CD4-positive, alpha-beta T cell (primary cell): ENCODE measurements at places on chromosomes 3 and 15.

GRCh38 chr3:144053121-144053520 lies 81.5 kb downstream of the DIPK2A start:
- DNase-seq, result no peak
- H3K4me1 ChIP-seq, result no peaks in the 10 kb centered on the region
- no peaks in the 10 kb centered on the region for H3K36me3 ChIP-seq

- DNase-seq, result no peak
- no peaks in the 10 kb centered on the region for H3K36me3 ChIP-seq
- H3K4me3 ChIP-seq, result no peak overlapping the region
These were observed 19.6 kb downstream of the CD86 start for GRCh38 chr3:122074621-122075265.

DNA sequence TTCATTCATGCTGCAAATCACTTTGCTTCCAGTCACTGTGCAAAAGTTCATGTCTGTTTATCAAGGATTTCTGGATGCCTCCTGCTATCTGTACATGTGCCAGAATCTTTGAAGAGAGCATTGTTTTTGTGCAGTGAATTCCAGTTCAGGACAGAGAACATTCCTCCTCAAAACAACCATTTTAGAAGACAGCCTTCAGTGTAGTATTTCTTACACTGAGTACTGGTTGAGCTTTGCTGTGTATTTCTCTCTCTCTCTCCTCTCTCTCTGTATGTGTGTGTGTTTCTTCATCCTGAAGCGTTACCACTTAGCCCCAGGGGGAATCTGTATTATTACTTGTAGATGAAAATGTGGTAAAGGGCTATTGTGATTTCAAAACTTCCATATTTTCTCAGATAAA lies 123.8 kb upstream of the CHL1 start:
- H3K36me3 ChIP-seq, result no peaks in the 10 kb centered on the region
- no peak overlapping the region for H3K4me3 ChIP-seq
- H3K4me1 ChIP-seq, result no peaks in the 10 kb centered on the region
- DNase-seq, result no peak
- H3K27me3 ChIP-seq, result no peaks in the 10 kb centered on the region
- H3K27ac ChIP-seq, result no peak overlapping the region

DNA sequence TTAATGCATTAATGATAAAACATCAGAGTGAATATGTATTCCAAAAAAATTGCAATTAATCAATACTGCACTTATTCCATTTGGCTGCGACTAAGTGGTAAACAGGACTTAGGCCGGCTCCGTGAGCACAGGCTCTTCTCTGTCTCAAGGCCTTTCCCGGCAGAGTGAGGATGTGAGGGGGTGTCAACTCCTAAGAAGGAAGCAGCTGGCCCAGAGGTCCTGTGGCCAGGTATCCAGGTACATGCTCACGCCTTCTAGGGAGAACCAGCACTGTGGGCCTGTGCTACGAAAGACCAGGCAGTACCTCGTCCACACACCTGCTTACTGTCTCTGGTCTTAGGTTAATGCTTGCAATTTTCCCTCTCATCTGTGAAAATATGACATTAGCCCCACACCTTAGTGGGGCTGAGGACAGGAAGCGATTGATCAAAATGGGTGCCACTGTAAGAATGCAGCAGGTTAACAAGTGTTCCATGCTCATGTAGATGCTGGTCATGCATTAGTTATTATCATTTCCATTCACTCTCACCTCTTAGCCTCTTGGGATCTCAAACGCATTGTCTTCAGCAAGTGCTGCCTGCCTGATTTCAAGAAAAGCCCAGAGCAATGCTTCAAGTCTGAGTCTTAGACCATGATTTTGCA lies 175.3 kb downstream of the ABHD5 start:
- no peaks in the 10 kb centered on the region for H3K36me3 ChIP-seq
- DNase-seq, result no peak
- H3K4me3 ChIP-seq, result no peak overlapping the region
- H3K27me3 ChIP-seq, result peaks cover 3% of the 10 kb centered on the region
- H3K4me1 ChIP-seq, result no peaks in the 10 kb centered on the region

DNA sequence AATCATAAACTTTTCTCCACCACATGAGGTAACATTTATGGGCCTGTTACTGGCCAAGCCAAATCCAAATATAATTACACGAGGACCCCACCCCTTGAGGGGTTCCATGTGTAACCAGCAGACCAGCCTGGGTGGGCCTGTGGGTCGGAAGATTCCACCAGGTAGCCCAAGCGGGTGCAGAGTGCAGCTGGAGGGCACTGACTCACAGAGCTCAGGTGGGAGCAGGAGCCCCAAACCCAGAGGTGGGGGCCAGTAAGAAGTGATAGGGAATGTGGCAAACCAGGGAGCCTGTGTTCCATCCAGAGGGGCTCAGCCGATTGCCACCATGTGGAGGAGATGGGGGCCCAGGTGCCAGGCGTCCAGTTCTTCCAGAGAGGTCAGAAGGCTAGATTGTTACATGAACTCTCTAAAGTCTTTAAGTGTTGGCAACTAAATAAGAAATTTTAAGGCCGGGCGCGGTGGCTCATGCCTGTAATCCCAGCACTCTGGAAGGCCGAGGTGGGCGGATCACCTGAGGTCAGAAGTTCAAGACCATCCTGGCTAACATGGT lies 2.6 kb downstream of the GP9 start:
- H3K27me3 ChIP-seq, result no peaks in the 10 kb centered on the region
- no peak overlapping the region for H3K27ac ChIP-seq
- H3K36me3 ChIP-seq, result no peaks in the 10 kb centered on the region
- H3K4me1 ChIP-seq, result peaks cover 8% of the 10 kb centered on the region
- no peak for DNase-seq

- peaks cover 16% of the 10 kb centered on the region for H3K4me1 ChIP-seq
- no peaks in the 10 kb centered on the region for H3K27me3 ChIP-seq
- H3K4me3 ChIP-seq, result no peak overlapping the region
- H3K27ac ChIP-seq, result no peak overlapping the region
- H3K36me3 ChIP-seq, result peaks cover 44% of the 10 kb centered on the region
These were observed 53.8 kb downstream of the CMTM6 start for GRCh38 chr3:32448686-32449474.

- H3K27ac ChIP-seq, result no peak overlapping the region
- H3K4me1 ChIP-seq, result no peaks in the 10 kb centered on the region
- DNase-seq, result no peak
- no peaks in the 10 kb centered on the region for H3K36me3 ChIP-seq
- H3K4me3 ChIP-seq, result no peak overlapping the region
- no peaks in the 10 kb centered on the region for H3K27me3 ChIP-seq
These were observed 809.9 kb downstream of the MCTP2 start for GRCh38 chr15:95041297-95041696.

DNA sequence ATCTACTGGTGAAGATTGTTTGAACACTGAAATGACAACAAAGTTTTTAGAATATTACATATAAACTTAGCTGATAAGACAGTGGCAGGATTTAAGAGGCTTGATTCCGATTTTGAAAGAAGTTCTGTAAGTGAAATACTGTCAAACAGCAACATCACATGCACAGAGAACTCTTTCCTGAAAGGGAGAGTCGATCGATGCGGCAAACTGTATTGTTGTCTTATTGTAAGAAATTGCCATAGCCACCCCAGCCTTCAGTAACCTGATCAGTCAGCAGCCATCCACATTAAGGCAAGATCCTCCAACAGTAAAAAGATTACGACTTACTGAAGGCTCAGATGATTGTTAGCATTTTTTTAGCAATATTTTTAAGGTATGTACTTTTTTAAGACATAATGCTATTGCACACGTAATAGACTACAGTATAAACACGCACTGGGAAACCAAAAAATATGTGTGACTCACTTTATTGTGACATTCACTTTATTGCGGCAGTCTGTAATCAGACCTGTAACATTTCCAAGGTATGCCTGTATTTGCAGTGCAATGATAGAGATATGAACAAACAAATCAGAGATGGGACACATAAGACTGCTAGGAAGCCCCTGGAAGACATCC lies 225.6 kb upstream of the UBE2E1 start:
- no peaks in the 10 kb centered on the region for H3K36me3 ChIP-seq
- H3K4me1 ChIP-seq, result no peaks in the 10 kb centered on the region
- no peak overlapping the region for H3K27ac ChIP-seq
- no peak for DNase-seq
- H3K27me3 ChIP-seq, result no peaks in the 10 kb centered on the region
- no peak overlapping the region for H3K4me3 ChIP-seq

GRCh38 chr3:25350725-25351114 lies 77.3 kb upstream of the RARB start:
- DNase-seq, result no peak
- H3K27me3 ChIP-seq, result no peaks in the 10 kb centered on the region
- H3K36me3 ChIP-seq, result no peaks in the 10 kb centered on the region
- H3K4me3 ChIP-seq, result no peak overlapping the region

GRCh38 chr3:44516230-44516629 lies 38.8 kb upstream of the ZNF445 start:
- no peak for DNase-seq
- peaks cover 7% of the 10 kb centered on the region for H3K27me3 ChIP-seq
- H3K36me3 ChIP-seq, result no peaks in the 10 kb centered on the region
- no peak overlapping the region for H3K4me3 ChIP-seq
- H3K4me1 ChIP-seq, result peaks cover 9% of the 10 kb centered on the region

DNA sequence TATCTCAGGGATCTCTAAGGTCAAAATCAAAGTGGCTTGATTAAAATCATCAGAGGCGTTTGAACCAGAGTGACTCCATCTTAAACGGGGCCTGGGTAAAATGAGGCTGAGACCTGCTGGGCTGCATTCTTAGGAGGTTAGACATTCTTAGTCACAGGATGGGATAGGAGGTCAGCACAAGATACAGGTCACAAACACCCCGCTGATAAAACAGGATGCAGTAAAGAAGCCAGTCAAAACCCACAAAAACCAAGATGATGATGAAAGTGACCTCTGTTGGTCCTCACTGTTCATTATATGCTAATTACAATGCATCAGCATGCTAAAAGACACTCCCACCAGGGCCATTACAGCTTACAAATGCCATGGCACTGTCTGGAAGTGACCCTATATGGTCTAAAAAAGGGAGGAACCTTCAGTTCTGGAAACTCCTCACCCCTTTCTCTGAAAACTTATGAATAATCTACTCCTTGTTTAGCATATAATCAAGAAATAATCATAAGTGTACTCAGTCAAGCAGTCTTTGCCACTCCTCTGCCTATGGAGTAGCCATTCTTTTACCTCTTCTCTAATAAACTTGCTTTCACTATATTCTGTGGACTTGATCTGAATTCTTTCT lies 143.3 kb upstream of the SLCO3A1 start:
- H3K4me1 ChIP-seq, result peaks cover 13% of the 10 kb centered on the region
- H3K27me3 ChIP-seq, result no peaks in the 10 kb centered on the region
- no peak overlapping the region for H3K4me3 ChIP-seq
- DNase-seq, result no peak
- H3K27ac ChIP-seq, result no peak overlapping the region

DNA sequence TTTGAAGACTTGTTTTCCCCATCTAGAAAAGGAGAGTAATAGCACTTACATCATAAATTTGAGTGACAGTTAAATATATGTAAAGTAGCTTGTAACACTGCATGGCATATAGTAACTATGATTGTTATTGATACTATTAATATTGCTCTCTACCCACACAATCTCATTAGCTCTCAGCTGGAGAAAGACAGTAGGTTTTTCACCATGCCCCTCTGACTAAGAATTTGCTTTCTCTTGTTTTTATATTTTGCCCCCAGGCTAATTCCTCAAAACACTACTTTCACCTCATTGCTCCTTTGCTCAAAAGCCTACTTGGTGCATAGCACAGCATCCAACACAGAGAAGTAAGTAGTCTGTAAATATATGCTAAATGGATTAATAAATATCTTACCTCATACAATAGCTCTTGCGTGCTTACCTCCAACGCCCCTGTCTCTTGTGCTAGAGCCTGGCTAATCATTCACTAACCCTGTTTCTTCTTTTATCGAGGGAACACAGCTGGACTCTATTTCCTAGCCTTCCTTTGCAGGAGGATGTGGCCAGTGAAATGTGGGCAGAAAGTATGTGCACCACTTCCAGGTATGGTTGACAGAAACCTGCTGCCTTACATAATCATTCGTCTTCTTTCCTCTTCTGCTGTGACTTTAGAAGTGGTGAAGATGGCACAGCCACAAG lies 190.0 kb downstream of the PLCH1 start:
- no peak for DNase-seq
- H3K4me1 ChIP-seq, result no peaks in the 10 kb centered on the region
- no peak overlapping the region for H3K27ac ChIP-seq
- no peaks in the 10 kb centered on the region for H3K36me3 ChIP-seq

- H3K27ac ChIP-seq, result no peak overlapping the region
- H3K27me3 ChIP-seq, result no peaks in the 10 kb centered on the region
- no peaks in the 10 kb centered on the region for H3K4me1 ChIP-seq
- no peak overlapping the region for H3K4me3 ChIP-seq
These were observed 8.8 kb upstream of the MINDY2 start for GRCh38 chr15:58762285-58762684.

DNA sequence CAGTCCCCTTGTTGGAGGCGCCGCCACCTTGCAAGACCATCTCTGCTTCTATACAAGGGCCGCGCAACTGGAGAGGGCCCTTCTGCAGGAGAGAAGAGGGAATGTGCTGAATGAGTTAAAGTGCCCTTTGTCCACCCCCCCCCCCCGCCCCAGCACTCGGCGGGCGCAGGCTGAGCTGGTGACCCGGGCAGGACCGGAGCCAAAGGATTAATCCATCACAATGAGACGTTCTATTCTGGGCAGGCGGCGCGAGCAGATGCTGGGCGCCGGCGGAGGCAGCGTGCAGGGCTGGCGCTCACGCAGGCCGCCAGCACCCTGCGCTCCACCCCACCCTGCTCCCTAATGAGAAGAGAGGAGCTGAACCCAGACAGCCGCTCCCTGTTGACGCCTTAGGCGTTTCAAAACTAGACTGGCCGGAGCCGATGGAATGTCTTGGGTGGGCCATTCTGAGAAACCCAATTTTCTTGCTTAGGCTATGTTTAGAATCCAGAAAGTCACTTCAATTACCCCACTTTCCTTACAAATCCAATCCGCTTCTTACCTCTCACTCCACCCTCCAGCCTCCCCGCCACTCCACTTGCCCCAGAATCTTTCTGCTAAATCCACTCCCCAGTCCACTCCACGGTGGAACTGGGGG lies 32.9 kb downstream of the GJD2 start:
- no peak for DNase-seq
- no peak overlapping the region for H3K4me3 ChIP-seq
- no peaks in the 10 kb centered on the region for H3K4me1 ChIP-seq

GRCh38 chr15:79952329-79952728 lies 18.7 kb downstream of the BCL2A1 start:
- no peaks in the 10 kb centered on the region for H3K36me3 ChIP-seq
- no peak overlapping the region for H3K27ac ChIP-seq
- H3K4me3 ChIP-seq, result no peak overlapping the region
- no peaks in the 10 kb centered on the region for H3K27me3 ChIP-seq
- no peak for DNase-seq

DNA sequence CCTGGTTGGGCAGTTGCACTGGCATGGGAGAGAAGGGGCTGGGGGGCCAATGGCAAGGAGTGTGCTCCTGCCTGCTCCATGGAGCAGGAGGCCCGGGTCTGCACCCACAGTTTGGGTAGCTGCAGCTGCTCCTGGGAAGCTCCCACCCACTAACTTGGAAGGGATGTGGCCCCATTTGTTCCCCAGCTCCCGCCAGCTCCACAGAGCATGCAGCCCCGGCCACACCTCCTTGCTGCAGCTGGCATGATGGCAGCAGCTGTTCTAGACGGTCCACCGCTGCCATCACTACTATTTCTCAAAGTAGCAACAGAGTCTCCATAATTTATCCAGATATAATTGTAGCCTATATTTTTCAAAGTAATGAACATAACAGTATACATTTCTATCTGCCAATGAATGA lies 65.8 kb downstream of the PIK3CB start:
- H3K27me3 ChIP-seq, result no peaks in the 10 kb centered on the region
- peaks cover 17% of the 10 kb centered on the region for H3K36me3 ChIP-seq
- no peak for DNase-seq

- no peak for DNase-seq
- H3K4me3 ChIP-seq, result no peak overlapping the region
- H3K27me3 ChIP-seq, result no peaks in the 10 kb centered on the region
- no peak overlapping the region for H3K27ac ChIP-seq
- H3K36me3 ChIP-seq, result no peaks in the 10 kb centered on the region
These were observed 8.8 kb downstream of the ADPRH start for GRCh38 chr3:119588112-119588511.
